GM23338 (cell line): ENCODE measurements at places on chromosomes 1 and 21.

DNA sequence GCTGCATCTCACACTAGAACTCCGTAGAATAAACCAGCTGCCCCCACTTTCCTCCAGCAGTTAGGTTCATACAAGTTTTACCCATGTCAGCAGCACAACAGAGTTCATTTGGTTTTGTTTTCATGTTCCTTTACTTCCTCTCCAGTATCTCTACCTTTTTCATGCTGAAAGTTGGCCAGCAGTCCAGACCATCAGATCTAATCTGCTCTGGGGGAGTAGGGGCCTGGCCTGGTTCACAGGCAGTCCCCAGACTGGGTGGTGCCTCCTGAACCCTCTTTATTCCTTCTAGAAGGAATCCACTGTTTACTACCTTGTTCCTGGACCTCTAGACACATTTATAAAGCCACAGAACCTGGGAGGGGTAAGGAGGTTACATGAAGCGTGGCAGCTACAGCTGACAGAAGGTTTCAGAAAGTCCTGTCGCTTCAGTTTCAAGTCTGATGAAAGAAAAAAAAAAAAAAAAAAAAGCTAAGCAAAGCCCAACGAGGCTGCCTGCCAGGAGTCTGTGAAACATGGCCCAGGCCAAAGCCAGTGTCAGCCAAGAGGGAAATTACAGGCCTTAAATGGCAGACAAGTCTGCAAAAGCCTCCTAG is 184.6 kb upstream of the JUN start:
- DNase-seq, result no peak

DNA sequence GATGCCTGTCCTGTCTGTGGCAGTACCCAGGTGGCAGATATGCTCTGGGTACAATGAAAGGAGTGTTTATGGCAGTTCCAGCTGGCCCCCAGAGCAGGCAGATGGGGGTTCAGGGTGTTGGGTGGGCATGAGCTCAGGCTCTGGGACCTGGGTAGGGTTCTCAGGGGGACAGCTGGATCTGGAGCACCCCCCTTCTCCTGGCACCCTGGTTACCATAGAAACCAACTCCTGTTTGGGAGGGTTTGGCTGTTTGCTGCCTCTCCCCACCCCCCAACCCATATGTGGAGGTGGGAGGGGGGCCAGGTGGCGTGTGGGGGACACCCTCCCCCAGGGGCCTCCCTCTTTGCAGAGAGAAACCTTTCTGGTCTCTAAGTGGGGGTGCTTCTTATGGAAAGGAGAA is 7.1 kb downstream of the FOXO6 start:
- no peak for DNase-seq

GRCh38 chr21:45054927-45055612 is 19.3 kb upstream of the ADARB1 start:
- DNase-seq, result no peak

DNA sequence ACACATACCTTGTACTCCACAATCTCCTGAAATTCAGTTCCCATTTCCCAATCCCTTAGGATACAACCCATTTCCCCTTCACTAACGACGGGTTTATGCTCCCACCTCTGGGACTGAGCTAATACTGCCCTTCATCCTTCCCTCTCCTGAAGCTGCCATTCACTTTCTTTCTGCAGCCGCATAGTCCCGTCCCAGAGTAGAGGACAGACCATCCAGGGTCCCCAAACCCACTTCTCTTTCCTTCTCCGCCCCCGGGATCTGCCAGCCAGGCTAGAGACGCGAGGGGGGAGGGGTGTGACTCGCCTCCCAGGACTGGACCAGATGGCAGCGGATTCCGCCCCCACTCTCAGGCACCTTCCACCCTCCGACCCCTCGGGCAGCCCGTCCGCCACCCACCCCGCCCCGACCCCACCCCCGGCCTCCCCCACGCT is 679 bp downstream of the ABL2 start:
- DNase-seq, result peak; percentile 78

DNA sequence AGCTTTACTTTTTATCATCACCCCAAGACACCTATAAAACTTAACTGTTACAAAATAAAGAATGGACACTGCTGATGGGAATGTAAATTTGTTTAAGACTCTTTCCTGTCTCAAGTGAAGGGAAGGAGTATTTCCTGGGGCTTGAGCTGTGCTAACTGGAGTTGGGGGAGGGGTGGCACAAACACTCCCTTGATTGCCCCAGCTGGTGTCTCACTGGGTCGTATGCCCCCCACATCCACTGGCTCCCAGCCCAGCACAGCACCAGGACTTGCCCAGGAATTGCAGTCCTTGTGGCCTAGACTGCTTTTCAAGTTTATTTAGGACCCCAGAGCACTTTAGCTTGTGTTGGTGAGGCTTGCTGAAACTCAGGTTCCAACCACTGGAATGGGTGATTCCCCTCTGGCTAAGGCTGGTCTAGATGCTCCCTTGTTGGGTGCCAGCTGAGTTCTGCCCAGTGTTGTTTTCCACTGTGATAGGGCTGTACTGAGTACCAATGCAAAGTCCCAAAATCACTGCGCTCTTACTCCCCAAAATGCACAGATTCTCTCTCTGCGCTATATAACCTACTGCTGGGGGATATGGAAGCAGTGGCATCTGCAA is 49.1 kb upstream of the DR1 start:
- peak; percentile 60 for DNase-seq

- no peak for DNase-seq
Observed at GRCh38 chr1:70518106-70518505, 107.0 kb downstream of the CTH start.

DNA sequence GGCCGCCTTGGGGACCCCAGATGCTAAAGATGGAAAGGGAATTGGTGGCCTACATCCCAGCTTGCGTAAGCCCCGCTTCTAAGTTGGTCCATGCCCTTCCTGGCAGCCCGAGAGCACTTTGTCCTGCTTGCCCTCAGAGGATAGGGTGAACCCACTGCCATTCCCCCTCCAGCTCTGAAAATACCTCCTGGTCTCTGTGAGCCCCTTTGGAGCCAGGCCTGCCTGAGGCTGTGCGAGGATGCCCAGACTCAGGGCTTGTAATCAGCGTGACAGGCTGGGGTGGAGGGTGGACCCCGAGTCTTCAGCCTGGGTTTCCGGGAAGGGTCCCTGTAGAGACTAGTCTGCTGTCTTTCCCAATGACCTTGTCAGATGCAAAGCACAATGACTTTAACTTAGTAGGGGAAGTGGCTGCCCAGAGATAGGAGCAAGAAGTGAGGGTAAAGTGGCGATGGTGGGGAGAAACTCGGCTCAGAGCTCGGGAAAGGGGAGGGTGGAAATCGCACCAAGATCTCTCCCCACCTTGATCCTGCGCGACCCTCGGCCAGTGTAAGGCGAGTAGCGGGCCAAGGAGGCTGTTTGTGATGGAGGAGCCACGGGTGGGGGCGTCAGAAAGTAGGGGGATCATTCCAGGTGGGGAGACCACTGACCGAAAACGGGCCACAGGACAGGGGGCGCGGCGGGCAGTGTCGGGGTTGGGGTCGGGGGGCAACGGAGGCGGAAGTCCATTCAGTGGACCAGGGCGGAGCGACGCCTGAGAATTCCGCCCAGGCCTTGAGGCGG is 2.7 kb upstream of the HES3 start:
- no peak for DNase-seq

DNA sequence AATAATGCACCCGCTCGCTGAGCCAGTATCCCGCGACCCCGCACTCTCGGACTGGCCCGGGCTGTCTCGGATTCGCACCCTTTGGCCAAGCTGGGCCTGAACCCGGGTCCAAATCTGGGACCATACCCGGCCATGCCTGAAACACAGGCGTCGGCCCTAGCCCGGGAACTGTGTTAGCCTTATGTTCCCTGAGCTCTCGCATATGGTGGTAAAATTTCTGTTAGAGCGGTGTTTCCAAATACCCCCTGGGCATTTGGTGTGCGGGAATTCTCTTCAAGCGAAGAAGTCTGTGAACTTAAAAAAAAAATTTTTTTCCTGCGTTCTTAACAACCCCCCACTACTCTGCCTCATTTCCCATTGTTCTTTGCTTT is 3.1 kb downstream of the RNF220 start:
- DNase-seq, result no peak

- DNase-seq, result no peak
Observed at GRCh38 chr1:26327956-26328362, 10.2 kb downstream of the CD52 start.

DNA sequence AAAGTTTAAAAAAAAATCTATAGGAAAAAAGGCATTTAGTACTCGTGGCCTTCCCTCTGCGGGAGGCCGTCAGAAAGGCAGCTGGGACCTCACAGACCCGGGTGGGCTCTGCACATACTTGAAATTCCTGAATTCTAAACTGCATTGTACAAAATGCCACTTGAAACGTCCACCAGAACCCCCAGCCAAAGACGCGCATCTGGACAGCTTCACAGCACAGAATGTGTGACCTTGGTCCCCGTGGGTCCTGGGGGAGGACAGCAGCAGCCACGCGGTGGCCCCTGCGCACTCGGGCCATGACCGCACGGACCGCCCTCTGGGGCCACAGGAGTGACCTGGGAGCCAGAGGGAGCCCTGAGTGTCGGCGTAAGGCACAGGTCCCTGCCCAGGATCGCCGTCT is 20.6 kb upstream of the MRPS14 start:
- peak; percentile 41 for DNase-seq

DNA sequence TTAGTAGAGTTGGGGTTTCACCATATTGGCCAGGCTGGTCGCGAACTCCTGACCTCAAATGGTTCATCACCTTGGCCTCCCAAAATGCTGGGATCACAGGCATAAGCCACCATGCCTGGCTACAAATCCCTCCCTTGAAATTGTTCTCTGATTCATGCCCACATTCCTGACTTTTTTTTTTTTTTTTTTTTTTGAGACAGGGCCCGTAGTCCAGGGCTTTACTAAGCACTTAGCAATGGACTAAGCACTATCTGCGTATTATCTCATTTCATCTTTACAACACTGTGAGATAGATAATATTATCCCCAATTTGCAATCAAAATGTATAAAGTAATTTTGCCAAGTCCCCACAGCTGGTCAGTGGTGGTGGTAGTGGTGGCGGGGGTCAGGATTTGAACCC is 58.9 kb downstream of the VWA5B1 start:
- no peak for DNase-seq

GRCh38 chr1:37719572-37720195 is 27.4 kb downstream of the CDCA8 start:
- no peak for DNase-seq

GRCh38 chr1:109027841-109028240 is 14.1 kb downstream of the WDR47 start:
- DNase-seq, result no peak

- no peak for DNase-seq
Observed at GRCh38 chr1:54640361-54640760, 1.2 kb upstream of the MROH7 start.

DNA sequence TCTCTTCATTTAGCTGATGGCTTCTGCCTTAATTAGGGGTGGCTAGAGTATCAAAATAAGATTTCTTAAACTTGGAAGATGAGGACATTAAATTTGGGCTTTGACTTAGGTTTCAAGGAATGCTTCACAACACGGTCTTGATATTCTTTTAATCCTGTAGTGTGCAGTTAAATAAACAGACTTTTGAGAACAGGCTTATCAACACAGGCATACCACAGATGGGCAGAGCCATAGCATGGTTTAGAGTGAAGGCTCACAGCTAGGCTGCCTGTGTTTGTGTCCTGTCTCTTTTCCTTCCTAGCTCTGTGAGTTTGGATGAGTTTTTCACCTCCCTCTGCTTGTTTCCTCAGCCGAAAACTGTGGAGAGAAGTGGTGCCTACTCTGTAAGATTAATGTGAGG is 102.3 kb upstream of the IPO9 start:
- DNase-seq, result no peak

- peak; percentile 6 for DNase-seq
Observed at GRCh38 chr1:194289569-194290266, 1103.3 kb upstream of the B3GALT2 start.

DNA sequence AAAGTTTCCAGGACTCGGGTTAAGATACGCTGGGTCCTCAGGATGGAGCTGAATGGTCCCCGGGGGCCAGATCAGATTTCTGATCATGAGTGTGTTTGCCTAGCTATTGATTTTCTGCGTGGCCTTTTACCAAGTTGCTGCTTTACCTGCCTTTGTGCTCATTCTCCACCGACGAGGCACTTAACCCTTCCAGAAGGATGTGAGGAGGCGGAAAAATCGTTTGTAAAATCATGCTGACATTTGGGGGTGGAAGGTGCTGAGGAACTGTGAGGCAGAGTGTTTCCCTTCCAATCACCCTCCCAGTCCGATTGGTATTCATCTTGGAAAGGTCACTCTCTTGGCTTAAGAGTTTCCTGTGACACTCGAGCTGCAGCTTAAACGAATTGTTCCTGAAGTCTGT is 337.1 kb upstream of the KAZN start:
- no peak for DNase-seq

GRCh38 chr1:113782406-113782805 is 23.1 kb upstream of the PHTF1 start:
- DNase-seq, result no peak

GRCh38 chr1:28428012-28428411 is 58.5 kb downstream of the PHACTR4 start:
- DNase-seq, result no peak

- DNase-seq, result no peak
Observed at GRCh38 chr1:243267914-243268653, 12.2 kb downstream of the SDCCAG8 start.

- DNase-seq, result no peak
Observed at GRCh38 chr1:117658676-117659075, 52.8 kb downstream of the TENT5C start.

DNA sequence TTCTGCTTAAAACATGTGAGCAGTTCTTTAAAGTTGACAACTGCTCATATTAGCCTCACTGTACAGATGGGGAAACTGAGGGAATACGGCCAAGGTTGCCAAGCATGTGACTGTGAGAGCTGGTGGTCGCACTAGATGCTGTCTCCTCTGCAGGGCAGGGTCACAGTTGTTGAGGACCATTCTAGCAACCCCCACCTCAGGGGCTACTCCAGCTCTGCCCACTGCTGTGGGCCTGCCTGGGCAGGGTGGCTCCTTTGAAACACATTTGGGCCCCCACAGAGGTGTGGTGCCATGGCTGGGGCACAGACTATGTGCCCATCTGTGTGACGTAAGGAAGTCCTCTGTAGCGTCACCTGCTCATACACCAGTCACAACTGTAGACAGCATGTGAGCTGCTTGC is 779 bp downstream of the THEM5 start:
- no peak for DNase-seq

- DNase-seq, result no peak
Observed at GRCh38 chr1:71428029-71428428, 347.2 kb upstream of the ZRANB2 start.

GRCh38 chr1:183891158-183891856 is 86.4 kb downstream of the RGL1 start:
- no peak for DNase-seq

- no peak for DNase-seq
Observed at GRCh38 chr1:203911806-203912205, 50.4 kb downstream of the SNRPE start.
